GM12891 (cell line): ENCODE measurements at places on chromosomes 6 and 20.

GRCh38 chr20:31516166-31516565 is 1.9 kb downstream of the HM13 start:
- no peak for DNase-seq

GRCh38 chr20:18589941-18590674 is 2.3 kb downstream of the DTD1 start:
- no peak for DNase-seq

DNA sequence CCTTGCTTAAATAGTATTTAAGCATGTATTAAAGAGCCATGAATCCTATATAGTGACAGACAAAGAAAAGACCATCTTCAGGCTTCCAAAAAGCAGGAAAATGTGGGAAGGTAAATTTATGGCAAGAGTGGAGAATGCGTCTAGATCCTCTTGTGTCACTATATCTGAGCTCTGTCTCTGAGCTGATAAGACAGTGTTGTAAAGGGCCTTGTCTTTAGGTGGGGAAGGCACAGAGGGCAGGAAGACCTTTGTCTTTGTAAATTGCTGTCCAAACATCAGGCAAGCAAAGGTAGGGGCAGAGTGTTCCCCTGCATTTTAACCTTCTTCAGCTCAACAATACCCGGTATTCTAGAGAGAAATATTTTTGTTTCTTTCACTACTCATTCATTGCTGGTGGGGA is 33.9 kb upstream of the MBOAT1 start:
- no peak for DNase-seq

DNA sequence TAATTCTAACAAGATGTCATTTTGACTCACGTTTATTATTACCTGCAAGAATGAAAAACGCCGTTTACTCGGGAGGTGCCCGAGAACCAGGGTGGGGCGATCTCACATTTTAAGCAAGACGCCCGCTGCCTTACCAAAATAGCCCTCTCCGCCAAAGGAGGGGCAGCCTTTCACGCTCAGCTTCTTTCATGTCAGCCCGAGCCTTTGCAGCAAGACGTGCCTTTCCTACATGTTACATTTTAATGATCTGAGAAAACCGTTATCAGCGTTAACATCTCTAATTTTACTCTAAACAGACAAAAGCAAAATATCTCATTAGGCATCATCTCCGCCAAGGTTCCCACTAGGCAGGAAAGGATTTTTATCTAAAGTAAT is 2.0 kb downstream of the BACH2 start:
- no peak for DNase-seq

GRCh38 chr6:109449064-109449794 is 6.3 kb downstream of the MICAL1 start:
- no peak for DNase-seq

DNA sequence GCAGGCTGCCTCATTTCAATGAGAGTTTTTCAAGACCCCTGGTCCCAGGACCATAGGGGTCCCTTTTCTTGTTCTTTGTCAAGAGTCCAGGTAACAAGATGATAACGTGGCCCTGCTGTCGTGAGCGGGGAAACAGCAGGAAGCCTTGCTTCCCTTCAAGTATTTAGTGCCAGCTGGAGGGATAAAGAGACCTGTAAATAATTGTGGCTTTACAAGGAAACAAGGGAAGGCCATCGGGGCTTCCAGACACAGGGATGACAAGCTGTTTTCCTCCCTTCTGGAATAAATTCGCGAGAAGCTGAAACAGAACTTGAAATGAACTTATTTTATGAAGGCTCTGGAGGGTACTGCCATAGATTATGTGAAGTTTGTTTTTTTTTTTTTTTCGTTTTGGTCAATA is 163.2 kb downstream of the SYNDIG1 start:
- DNase-seq: no peak

DNA sequence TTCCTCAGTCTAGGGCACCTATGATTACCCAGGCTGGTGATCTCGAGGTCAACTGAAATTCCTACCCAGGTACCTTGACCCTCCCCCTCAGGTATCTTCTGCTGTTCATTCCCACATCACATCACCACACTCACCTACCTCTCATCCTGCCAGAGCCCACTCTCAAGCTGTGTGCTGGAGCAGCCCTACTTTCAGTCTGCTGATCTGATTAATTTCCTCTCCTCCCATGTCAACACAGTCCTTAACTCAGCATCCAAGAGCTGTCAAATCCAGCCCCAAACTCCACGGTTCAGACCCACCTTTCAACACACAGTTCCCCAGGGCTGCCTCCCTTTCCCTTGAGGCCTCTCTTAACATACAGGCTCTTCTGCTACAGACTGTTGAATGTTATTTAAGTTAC is 42.4 kb downstream of the EZR start:
- no peak for DNase-seq

GRCh38 chr6:38213251-38213658 is 393.7 kb downstream of the ZFAND3 start:
- no peak for DNase-seq

GRCh38 chr6:78598966-78599365 is 268.4 kb upstream of the IRAK1BP1 start:
- DNase-seq: no peak

- no peak for DNase-seq
Observed at GRCh38 chr6:123127807-123128206, 131.8 kb downstream of the CLVS2 start.

- DNase-seq: no peak
Observed at GRCh38 chr6:13696226-13696625, 15.4 kb downstream of the RANBP9 start.

GRCh38 chr6:170438402-170438753 is 114.7 kb downstream of the PSMB1 start:
- peak; percentile 64 for DNase-seq

GRCh38 chr6:33313105-33313708 is 671 bp downstream of the TAPBP start:
- no peak for DNase-seq

- DNase-seq: no peak
Observed at GRCh38 chr6:34476447-34476846, 10.6 kb downstream of the PACSIN1 start.

GRCh38 chr6:164045082-164045481 is 630.6 kb downstream of the QKI start:
- DNase-seq: no peak

DNA sequence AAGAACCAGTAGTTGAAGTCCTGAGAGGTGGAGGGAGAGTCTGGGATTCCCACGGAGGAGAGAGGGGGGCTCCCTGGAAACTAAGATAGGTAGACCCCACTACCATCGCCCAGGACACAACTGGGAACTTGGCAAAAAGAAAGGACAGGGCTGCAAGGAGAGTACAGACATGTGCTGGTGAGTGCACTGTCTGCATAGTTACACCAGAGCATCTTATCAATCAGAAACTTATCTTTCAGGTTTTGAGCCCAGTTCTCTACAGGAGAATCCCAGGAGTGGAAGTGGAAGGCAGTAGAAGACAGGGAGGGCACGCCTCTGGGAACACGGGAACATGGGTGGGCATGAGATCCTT is 12.2 kb downstream of the NFKBIL1 start:
- no peak for DNase-seq

- DNase-seq: no peak
Observed at GRCh38 chr6:42378536-42378935, 73.2 kb downstream of the TRERF1 start.

GRCh38 chr6:132843316-132844035 is 29.1 kb downstream of the RPS12 start:
- no peak for DNase-seq

DNA sequence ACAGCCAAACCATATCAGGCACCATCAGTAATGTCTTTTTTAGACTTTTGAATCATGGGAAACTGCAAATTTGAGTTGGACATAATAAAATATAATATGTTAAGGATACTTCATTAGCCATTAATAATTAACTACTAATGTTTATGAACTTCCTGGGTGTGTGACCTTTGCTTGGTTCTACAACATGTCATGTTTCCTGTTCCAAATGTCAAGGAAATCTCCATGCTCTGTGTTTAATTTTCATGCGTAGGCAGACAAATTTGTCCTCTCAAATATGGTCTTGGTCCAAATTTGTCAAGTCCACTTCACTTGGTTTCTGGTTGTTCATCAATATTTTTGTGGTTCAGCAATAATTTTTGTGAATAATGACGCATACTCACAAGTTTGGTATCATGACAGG is 410.5 kb downstream of the BMP2 start:
- no peak for DNase-seq

DNA sequence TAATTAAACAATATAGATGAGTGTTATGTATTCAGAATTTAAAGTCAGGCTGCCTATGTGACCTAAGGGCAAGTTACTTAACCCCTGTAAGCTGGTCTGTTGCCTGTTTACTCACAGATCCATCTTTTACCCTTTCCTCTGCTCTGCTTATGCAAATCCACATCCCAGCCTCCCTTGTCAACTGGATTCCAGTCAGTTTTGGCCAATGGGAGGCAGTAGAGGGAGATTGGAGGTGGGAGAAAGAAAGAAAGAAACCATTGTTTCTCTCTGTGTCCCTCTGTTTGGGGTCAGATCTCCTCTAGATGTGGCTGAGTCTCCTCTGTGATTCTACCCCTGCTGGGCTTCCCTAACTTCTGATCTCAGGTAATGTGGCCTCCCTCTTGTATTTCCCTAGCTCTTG is 266.8 kb upstream of the PLN start:
- DNase-seq: no peak

DNA sequence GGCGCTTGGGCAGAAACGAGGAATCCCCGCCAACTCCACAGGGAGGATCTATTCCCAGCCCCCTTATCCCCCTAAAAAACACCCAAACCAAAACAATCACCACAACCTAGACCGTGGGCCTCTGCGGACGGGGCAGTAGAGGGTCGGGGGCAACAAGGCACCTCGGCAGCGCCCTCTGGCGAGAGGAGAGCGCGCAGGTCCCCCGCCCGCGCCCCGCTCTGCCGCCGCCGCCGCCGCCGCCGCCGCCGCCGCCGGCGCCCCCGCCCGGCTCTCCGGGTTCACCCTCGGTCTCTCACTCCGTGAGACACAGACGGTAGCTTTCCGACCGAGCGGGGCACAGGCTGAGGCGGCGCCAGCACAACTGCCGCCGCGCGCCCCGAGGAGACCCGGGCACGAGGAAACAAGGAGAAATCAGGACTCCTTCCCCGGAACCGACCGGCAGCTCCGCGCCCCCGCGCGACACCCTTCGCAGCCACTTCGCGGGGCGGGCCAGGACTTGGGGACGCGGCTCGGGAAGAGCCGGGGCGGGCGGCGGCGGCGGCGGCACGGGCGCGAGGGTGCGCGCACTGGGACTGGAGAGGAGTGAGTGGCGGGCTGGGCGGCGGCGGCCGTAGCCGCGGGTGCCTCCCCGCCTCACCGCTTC is at the start of gene SLC35F1:
TSS of gene SLC35F1 (plus strand) at position 307 of the 643 bp plus-strand sequence.
- DNase-seq: peak; percentile 41

DNA sequence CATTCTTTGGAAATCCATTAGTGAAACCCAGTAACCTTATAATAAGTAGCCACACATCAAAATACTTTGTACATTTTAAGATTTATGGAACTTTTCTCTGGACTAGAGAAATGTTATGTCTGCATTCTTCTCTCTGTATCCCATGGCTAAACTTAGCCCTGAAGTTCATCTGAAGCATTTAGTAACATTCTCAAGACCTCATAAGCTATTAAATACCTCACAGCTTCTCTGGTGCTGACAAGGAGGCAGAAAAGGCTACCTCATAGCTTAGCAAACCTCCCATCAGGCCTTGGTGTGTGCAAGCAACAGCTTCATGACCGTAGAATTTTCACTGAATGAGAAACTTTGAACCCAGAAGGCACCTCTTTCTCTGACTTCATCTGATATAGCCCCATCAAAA is 38.9 kb upstream of the HDGFL1 start:
- no peak for DNase-seq

DNA sequence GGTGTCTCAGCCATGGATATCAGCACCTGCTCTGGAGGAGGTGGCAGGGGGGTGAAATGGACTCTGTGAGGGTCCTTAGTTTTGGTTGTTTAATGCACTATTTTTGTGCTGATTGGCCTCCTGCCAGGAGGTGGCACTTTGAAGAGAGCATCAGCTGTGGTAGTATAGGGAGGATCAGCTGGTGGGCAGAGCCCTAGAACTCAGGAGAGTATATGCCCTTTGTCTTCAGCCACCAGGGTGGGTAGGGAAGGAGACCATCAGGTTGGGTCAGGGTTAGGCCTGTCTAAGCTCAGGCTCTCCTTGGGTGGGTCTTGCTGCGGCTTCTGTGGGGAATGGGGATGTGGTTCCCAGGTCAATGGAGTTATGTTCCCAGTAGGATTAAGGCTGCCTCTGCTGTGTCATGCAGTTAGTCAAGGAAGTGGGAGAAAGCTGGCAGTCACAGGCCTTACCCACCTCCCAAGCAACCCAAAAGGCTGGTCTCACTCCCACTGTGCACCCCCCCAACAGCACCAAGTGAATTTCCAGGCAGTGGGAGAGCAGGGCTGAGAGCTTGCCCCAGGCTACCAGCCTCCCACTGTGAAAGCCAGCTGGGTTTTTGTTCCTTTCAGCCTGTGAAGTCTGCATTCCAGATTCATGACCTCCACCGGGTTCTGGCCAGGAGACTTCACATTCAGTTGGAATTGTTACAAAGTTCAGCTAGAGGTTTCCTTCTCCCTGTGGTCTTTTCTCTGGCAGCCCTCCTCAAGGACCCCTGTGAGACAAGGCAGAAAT is 5.7 kb upstream of the OSTM1 start:
- no peak for DNase-seq

- no peak for DNase-seq
Observed at GRCh38 chr6:73299151-73299971, 36.4 kb upstream of the KHDC1 start.

DNA sequence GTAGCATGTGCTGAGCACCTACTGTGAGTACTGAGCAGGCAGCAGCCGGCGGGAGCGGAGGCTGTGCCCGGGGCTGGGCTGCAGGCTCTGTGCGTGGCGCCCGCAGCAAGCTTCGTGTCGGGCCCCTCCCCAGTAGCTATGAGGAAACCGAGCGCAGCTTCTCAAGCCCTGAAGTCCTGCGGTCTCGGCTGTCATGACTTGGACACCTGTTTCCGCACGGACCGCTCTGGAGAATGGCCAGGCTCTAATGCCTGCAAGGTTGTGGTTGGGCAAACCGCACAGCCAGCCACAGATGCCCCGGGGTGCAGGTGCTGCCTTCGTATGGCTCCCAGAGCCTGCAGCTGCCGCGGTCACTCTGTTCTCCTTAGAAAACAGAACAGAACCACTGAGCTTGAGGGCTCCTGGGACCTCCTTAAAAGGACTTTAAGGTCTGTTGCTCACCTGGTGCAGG is 33.7 kb downstream of the PYGB start:
- no peak for DNase-seq

GRCh38 chr6:16336911-16337294 is 98.5 kb downstream of the GMPR start:
- DNase-seq: no peak
